Cerebellum (tissue), 4 donors: ENCODE measurements at places on chromosomes 4 and X.

GRCh38 chr4:31768756-31769155 is 1048.6 kb downstream of the PCDH7 start:
- no peak for DNase-seq

DNA sequence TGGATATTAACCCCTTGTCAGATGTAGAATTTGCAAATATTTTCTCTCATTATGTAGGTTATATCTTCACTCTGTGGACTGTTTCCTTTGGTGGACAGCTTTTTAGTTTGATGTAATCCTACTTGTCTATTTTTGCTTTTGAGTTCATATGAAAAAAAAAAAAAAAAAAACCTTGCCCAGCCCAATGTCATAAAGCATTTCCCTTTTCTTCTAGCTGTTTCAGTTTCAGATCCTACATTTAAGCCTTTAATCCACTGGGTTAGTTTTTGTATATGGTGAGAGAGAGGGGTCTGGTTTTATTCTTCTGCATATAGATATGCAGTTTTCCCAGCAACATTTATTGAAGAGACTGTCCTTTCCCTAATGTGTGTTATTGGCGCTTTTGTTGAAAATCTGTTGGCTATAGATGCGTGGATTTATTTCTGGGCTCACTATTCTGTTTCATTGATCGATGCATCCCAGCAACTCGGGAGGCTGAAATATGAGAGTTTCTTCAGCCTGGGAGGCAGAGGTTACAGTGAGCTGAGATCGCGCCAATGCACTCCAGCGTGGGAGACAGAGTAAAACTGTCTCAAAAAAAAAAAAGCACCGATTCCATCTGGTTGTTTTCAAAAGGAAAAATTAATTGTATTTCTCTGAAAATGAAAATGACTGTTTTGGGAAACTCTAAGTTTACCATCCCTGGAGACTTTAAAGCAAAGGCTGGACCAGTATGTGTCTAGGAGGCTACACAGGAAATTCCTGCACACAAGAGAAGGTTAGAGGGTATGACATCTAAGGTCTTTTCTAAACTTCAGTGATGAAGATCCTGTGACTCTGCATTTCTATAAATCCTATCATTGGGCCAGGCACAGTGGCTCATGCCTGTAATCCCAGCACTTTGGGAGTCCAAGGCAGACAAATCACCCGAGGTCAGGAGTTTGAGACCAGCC is 35.6 kb downstream of the STEEP1 start:
- no peak for DNase-seq

GRCh38 chr4:7023901-7024300 is 19.3 kb upstream of the TADA2B start:
- no peak for DNase-seq

- DNase-seq: no peak
Measured at GRCh38 chr4:118964891-118965411, 76.3 kb downstream of the SYNPO2 start.

- no peak for DNase-seq
Measured at GRCh38 chrX:116667346-116668134, 204.8 kb upstream of the CT83 start.

- peak; percentile 90 for DNase-seq
Measured at GRCh38 chr4:7323872-7324650, 110.7 kb downstream of the PSAPL1 start.

DNA sequence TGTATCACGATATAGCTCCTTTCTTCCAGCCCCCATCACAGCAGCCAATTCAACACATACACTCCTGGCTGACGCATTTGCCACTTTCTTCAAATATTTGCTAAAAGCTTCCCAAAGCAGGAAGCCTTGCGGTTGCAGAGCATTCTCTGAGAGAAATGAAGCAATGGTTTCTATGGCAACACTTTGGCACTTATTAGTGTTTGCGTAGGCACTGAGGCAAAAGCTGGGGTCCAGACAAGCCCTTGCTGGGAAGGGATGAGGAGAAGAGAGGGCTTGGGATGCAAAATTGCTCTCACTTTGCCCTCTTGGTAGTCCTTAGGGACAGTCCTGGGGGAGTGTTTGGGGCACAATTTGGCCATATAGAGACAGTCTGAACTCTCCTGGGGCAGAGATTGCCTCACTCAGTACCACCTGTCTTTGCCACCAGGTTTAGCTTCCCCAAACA is 55.0 kb upstream of the PAK3 start:
- no peak for DNase-seq

DNA sequence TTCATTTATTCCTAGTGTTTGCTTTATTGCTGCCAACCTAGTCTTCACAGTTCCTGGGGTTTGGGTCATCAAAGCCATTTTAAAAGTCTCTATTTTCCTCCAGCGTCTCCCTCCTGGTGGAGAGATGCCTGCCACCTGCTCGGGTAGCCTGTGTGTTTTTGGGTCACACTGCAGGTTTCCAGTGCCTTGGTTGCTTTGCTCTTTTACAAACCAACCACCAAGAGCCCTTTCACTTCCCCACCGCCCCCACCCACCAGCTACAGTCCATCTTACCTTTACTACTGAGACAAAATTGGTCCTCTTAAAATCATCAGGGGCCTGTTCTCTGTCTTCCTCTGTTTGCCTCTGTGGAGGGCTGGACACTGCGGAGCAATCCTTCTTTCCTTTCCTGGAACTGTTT is 280.5 kb upstream of the GATB start:
- no peak for DNase-seq

GRCh38 chrX:105845631-105846030 is 23.3 kb downstream of the NRK start:
- DNase-seq: no peak

- no peak for DNase-seq
Measured at GRCh38 chr4:110062166-110062565, 136.2 kb downstream of the ELOVL6 start.

GRCh38 chrX:72018277-72019112 is 107.8 kb downstream of the NHSL2 start:
- DNase-seq: peak; percentile 87

DNA sequence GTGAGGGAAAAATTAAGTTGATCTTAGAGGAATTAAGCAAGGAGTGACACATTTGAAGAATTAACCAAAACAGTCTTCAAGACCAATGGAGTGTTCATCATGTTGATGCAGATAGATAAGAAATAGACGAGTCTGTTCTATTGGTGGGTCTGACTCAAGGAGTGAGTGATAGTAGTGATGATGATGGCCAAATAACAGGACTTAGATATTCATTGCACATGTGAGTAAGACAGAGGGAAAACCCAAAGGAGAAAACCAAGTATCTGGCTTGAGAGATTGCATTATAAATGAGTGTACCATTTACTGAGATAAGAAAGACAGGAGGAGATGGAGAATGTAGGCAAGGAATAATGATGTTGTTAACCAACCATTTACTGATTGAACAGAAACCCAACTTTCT is 321.3 kb downstream of the ADGRL3 start:
- DNase-seq: no peak

DNA sequence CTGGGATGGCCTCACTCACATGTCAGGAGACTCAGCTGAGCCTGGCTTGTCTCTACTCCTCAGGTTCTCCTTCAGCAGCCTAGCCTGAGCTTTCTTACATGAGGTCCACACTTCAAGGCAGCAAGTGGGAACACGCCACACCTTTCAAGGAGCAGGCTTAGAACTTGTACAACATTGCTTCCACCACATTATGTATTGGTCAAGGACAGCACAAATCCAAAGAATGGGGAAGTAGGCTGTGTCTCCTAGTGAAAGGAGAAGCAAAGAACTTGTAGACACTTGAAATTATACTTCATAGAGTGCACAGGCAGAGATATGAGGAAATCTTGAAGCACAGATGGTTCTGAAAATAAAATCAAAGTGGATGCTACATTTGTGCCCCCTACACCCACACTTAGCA is 120.9 kb upstream of the NOCT start:
- DNase-seq: no peak

- no peak for DNase-seq
Measured at GRCh38 chr4:81789741-81790399, 318.2 kb upstream of the RASGEF1B start.

GRCh38 chrX:147859666-147860065 is 52.1 kb upstream of the FMR1 start:
- no peak for DNase-seq

DNA sequence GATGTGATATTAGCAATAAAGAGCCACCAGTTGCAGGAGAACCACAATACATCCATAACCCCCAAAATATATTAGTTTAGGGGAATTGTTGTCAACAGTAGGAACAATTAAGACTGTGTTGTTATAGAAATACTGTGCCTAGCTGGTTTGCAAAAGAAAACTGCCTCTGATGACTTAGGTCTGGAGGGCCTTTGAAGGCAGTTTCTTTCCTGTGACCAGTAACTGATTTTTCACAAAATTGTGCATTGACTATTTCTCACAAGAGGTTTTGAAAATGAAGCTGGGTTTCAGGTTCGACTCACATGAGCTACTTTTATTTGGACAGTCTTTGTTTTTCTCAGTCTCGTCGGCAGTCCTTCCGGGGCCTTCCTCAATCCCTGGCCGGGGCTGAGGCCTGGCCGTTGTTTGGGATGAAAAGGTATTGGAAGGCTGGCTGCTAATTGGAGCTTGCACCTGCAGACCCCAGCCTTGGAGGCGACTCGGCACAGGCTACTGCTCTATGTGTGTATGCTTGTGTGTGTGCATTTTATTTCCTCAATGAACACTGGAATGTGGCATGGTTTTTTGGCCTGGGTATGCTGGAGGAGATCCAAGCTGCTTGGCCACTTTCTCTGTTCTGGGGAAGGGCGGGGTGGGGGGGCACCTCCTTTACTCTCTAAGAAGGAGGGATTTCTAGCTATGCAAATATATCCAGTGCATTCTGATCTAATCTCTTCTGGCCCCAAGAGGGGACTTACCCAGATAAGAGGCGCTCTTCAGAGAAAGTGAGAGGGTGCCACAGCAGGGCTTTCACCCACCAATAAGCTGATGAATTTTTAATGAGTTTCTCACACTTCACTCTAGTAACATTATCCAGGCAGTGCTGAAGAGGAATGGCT is 49.5 kb upstream of the LNX1 start:
- no peak for DNase-seq

DNA sequence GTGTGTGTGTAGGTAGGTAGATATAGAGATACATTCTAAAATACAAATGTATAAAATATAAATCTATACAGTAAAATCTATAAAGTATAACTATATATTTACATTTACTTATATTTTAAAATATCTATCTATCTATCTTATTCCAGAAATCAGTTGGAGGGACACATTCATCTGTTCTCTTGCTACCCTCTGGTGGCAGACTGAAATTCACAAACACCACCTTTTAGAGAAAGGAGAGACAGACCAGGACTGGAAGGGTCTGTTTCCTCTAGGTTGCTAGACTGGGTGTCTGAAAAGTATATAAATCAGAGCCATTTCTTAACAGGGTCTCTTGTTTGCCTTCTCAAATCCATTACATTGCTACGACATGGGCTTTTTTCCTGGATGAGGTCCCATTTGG is 343.0 kb downstream of the OPHN1 start:
- DNase-seq: no peak

GRCh38 chr4:10698172-10698571 is 13.6 kb upstream of the CLNK start:
- no peak for DNase-seq

- DNase-seq: no peak
Measured at GRCh38 chrX:122572461-122572860, 611.6 kb upstream of the GRIA3 start.

GRCh38 chr4:104465201-104465600 is 29.5 kb downstream of the CXXC4 start:
- no peak for DNase-seq

DNA sequence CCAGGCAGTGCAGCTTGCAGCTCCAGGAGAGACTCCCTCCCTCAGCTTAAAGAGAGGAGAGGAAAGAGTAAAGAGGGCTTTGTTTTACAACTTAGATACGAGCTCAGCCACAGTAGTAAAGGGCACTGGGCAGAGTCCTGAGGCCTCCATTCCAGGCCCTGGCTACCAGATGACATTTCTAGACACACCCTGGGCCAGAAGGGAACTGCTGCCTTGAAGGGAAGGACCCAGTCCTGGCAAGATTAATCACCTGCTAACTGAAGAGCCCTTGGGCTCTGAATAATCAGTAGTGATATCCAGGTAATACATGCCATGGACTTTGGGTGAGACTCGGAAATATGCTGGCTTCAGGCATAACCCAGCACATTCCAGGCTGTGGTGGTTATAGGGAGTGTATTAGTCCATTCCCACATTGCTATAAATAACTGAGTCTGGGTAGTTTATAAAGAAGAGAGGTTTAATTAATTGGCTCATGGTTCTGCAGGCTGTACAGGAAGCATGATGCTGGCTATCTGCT is 15.3 kb upstream of the SLC16A2 start:
- no peak for DNase-seq

- DNase-seq: no peak
Measured at GRCh38 chr4:6999172-7000086, 43.7 kb upstream of the TADA2B start.

DNA sequence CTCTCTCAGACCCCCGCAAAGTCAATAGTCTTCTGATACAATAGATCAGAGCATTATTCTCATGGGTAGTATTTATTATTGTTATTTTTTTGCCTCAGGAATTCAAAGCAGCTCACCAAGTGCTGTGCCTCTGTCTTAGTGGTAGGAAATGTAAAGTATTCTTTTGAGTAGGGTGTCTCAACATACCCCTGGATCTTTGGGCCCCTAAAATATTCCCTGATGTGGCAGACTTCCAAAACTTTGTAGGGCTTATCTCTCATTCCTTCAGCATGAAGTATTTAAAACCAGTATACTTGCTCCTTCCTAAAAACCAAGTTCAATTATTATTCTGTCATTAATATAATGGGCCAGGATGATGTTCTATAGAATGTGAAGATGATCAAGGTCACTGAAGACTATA is 115.3 kb upstream of the ZNF827 start:
- DNase-seq: no peak

DNA sequence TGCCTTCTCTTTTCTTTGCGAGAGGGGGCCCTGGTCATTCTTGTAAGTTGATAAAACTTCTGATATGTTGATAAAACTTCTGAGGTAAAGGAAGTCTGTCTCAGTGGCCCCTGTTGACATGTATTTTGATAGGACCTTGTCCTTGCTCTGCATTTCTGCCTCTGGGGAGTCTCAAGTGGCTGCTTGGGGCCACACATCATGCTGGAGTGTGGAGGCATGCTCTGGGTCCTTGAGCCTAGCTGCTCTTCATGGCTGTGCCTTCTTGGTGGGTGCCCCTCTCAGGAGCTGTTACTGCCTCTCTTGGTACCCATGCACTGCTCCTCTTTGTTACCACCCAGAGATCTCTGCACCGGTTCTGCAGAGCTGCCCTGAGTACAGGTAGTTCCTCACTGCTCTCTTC is 14.2 kb downstream of the NSD2 start:
- no peak for DNase-seq

DNA sequence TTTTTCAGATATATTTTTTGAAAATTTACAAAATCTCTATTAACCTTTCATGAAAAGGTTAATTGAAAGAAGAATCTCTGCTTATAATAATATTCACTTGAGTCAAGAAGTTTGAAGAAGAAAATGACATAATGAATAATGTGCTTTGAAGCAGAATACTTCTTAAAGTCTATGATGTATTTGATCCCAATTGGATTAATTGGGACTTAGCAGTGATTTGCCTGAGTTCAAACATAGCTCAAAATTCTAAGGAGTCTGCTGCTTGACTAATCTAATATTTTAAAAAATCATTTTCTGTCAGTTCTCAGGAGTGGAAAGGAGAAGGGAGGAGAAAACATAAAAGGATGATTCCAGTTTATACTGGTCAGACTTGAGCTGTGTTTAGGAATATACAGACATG is 1150.4 kb upstream of the INTU start:
- no peak for DNase-seq
